ENCODE measurements at places on chromosomes 1 and 21.

DNA sequence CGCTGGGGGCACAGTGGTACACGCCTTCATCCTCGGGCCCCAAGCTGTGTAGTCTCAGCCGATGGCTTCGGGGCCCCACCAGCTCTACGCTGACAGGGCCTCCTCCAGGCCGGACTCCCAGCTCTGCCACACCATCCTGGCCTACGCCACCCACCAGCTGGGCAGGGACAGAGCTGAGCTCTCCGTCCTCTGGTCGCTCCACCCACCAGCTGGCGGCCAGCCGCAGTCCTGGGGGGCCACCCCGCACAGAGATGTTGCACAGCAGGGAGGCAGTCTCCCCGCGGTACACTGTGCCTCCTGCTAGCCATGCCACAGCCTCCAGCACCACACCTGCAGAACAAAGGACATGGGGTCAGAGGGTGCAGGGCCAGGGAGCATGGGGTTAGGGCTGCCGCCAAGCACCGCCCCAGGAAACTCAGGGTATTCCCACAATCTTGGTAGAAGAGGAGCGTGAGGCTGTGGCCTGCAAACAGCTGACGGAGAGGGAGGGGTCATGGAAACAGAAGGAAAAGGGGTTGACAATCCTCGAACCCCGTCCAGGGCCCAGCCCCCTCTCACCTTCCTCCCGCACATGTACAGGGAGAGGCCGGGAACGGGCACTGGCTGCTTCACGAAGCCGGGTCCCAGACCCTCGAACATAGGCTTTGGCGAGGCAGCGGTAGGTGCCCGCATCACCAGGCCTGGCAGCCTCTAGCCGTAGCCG is 5.9 kb downstream of the IGSF8 start:
- DNase-seq = no peak

DNA sequence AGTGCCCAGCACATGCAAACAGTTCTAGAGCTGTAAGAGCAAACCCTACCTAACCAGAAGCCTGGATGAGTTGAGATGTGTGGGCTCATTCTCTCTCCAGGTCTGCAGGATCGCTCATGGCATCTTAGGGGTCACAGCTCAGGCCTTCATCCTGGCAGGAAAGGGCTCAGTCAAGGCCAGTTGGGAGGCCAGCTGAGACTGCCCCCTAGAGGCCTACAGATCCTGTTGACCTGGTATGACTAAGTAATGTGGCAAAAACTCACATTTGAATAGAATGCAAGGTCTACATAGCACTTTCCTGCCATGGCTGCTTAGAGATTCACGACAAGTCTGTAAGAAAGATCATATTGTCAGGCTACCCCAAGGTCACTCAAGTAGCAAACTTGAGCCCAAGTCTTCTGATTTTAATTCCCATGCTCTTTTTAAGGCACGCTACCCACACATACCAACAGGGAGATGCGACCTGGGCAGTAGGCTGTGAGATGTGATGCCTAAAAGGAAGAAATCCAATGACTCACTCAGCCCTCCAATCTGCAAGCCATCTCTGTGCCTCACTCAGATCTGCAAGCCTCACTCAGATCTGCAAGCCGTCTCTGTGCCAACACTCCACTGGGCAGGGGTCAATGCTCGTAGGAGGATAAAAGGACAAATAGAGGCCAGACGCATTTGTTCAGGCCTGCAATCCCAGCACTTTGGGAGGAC is 5.1 kb upstream of the CAPN8 start:
- peak; percentile 37 for DNase-seq

DNA sequence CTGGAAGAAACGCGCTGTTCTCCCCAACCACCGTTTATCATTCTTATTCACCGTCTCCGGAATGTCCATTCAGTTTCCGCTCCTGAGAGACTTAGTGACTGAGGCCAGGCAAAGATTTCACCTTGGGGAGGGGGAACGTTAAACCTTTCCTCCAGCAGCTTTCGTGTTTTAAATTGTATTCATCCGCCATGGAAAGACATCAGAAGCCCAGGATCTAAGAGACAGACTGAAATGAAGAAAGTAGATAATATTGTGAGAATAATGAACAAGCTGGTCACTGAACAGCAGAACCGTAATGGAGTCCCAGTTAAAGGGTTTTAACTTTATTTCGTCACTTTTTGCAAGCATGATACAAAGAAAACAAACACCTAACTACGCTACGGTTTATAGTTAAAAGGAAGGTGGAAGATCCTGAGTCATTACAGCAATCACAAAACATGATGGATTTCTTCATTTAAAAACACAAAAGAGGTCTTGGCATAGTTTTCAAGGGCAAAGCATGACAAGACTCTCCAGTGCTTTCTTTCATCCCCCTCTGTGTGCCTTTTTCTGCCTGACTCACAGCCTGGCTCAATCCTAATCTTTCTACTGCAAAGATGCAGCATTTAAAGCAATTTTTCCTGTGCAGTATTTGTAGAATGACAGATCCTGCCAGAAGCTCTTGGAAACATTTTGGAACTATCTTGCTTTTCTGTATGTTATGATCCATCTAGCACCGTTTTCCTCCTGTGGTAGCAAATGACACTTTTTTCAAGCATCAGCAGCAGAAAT is 722 bp upstream of the SLC19A2 start:
- peak; percentile 24 for DNase-seq

DNA sequence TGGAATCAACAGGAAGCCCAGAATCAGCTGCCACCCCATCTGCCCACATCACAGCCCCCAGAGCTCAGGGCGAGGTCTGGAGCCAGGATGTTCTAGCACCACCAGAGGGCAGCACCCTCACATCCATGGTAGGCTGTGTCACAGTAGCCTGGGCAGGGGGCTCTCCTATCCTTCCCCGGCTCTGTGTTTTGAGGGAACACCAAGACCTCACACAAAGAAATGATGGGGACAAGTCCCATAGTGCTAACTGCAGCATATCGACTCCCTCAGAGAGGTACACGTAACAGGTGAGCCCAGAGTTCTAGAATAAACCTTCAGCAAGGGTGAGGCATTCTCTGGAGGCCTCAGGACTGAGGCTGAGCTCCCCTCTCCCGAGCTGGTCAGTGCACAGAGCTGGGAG is 2.3 kb upstream of the KCNC4 start:
- peak; percentile 80 for DNase-seq

GRCh38 chr1:161193561-161194235 is 5.2 kb downstream of the ADAMTS4 start:
- no peak for DNase-seq

- DNase-seq = no peak
These were observed 1.2 kb downstream of the SH3GLB1 start for GRCh38 chr1:86705665-86705985.

GRCh38 chr1:42359466-42359865 is 21.1 kb upstream of the RIMKLA start:
- DNase-seq = no peak

GRCh38 chr1:113980110-113980509 is 836 bp downstream of the OLFML3 start:
- no peak for DNase-seq

DNA sequence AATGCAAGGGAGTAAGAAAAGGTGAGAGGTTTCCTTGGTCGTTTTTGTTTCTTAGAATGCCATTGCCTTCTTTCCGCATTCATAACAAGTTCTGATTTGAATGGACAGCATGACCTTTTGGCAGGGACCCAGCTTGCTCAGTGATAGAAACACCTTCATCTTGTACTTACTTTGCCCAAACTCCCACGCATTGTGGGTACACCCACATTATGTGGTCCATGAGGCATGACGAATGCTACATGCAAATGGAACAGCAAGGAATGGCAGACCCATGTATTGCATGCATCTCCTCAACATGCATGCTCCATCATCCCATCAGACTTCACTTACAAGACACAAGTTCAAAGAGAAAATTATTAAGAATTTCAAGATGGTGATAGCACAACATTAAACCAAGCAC is 102.8 kb downstream of the CDC7 start:
- DNase-seq = no peak

DNA sequence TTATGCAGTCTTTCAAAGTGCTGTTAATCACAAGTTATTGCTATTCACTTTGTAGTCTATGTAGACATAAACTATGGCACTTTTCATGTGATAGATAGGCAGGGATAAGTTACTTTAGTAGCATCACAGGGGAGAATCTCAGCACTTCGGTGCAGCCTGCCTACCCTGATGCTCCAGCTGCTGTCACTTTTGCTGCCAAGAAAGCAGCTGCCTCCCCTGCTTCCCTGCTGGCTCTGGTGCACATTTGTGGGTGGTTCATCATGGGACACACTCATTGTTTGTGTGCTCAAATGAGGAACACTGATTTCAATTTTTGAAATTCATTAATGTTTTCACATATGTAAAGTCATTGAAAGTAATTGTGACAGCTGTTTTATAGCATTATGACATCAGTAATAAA is 272.6 kb downstream of the S1PR1 start:
- no peak for DNase-seq

GRCh38 chr1:215606564-215607168 is 39.6 kb downstream of the KCTD3 start:
- DNase-seq = no peak

GRCh38 chr1:40653851-40654537 is 11.5 kb downstream of the RIMS3 start:
- no peak for DNase-seq

GRCh38 chr1:25611843-25612242 is 4.7 kb upstream of the MAN1C1 start:
- DNase-seq = no peak

DNA sequence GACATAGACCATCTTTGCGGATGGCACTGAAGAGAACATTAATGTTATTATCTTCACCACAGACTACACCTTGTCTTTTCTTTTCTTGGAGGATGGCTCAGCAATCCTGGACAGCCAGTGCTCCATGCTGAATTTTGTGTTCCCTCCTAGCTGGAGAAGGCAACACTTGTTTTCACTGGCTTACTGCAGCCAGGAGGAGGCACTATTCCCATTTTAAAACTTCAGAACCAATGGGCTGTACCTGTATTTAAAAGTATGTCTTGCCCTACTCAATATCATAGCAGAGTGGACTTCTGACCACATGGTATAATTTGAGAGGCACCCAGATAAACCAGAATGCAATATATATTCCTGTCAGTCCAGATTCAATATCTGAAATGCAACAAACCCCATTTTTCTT is 53.3 kb upstream of the POGK start:
- no peak for DNase-seq

DNA sequence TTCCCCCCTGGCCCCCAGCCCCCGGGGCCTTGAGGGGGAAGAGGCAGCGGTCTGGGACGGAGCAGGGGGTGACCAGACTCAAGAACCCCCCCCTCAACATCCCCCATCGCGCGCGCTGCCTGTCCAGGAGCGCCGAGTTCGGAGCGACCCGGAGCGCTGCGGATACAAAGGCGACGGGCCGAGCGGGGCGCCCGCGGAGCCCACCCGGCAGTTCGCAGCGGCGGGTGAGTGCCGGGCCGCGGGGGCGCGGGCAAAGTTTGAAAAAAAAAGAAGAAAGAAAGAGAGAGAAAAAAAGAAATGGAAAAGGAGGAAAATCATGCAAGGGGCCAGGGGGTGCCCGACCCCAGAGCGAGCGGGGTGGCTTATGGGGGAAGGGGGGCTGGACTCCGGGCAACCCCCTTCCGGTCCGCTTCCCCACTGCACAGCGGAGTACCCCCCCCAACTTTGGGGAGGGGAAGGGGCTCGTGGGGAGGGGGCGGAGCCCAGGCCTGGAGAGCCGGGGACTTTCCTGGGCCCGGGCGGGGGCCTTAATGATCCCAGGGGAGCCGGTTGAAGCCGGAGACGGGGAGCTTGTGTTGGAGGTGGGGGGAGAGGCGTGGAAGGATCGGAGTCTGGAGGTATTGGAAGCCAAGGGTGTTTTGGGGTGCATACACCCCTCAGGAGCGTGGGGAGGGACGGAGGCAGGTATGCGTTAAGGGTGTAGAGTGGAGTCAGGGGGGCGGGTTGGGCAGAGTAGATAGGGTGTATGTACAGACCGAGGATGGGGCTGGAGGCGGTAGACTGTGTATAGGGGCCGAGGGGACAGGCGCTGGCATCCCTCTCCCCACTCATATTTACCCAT is 502 bp downstream of the VANGL2 start:
- no peak for DNase-seq

GRCh38 chr1:32494196-32494595 is 29.3 kb downstream of the ZBTB8B start:
- DNase-seq = no peak

- DNase-seq = no peak
These were observed 11.0 kb downstream of the HSPG2 start for GRCh38 chr1:21926065-21926464.

GRCh38 chr1:160307118-160307791 is 22.3 kb upstream of the PEX19 start:
- DNase-seq = no peak

DNA sequence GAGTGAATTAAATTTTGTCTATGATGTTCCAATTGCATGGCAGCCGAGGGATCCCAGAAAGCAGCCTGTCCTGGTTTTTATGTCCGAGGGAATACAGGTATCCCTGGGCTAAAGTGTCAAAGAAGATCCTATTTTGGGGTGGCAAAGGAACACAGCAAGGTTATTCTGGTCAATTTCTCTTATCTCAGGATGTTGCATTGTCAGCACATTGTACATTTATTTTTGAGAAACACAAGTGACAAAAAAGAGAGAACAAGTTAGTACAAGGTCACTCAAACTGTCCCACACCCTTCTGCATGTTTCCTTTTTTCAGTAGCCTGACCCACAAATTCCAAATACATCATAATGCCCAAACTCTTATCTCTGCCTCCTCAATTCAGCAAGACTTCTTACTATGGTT is 17.7 kb downstream of the RGS18 start:
- no peak for DNase-seq

- peak; percentile 38 for DNase-seq
These were observed 4.4 kb upstream of the UTP25 start for GRCh38 chr1:209823143-209824041.

- no peak for DNase-seq
These were observed 344.1 kb downstream of the DISC1 start for GRCh38 chr1:231970684-231971083.

GRCh38 chr1:91948097-91948496 is 1.1 kb upstream of the BRDT start:
- peak; percentile 37 for DNase-seq

DNA sequence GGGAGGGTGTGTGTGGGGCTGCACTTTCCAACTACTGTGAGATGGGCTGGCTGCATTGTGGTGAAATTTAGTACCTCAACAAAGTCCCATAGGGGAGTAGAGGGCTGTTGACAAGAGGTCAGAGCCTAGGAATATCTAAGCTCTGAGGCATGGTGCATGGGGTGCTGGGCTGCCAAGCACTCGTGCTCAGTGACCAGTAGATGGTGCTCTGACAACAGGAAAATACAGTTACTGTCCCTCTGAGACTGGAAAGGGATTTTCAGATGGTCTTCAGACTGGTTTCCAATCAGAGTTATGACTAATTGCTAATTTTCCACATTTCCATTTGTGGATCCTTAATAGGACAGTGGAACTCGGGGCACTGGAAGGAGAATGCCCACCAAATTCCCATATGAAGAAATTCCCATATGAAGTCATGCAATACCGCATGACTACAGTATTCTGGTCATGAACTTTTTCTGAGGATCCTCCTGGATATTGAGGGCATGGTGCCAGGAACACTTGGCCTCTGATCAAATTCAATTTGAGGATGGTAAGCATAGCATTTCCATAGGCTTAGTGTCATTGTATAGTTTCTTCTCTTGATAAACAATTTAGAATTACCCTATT is 4.1 kb upstream of the CACNA1E start:
- DNase-seq = peak; percentile 76

GRCh38 chr1:47184822-47185677 is 4.8 kb downstream of the PDZK1IP1 start:
- peak; percentile 25 for DNase-seq

GRCh38 chr1:55146781-55147180 is 68.4 kb downstream of the USP24 start:
- DNase-seq = no peak

Data from GM13976 (cell line).